ENCODE measurements at places on chromosomes 2 and 18.

DNA sequence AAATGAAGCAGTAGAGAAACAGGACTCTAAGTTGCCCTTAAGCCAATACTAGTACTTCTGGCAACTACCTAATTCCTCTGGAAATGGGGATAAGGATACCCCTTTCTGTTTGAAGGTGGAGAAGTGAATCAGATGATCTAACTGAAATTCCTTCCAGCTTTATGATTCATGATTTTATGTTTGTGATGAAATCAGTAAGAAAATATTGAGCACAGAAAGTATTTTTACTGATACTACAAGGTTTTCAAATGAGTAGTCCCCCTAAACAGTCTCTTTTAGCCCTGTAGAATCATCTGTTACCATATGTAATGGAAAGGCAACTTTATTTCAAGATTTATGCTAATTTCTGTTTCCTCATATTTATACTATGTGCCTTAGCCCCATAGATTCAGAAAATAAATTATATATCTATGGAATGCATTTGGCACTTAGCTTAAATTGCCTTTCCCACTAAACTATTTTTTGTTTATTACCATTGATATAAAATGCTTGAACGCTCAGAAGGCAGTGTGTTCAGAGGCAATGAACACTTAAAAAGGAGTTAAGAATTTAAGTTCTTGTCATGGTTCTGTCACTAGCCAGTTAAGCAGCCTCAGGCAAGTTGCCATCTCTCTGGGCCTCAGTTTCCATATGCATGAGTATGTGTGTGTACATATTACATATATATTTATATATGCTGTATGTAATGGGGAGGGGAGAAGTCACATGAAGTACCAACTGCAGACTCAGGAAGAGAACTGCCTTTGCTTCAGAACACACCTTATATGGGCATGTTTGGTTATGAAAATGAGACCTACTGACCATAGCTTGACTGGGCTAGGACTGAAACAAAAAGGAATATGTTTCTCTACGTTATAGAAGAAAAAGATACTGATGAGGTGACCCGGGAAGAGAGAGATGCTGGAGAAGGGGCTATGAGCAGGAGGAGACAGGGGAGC is 97.7 kb downstream of the CDC42EP3 start:
- no peak for DNase-seq

DNA sequence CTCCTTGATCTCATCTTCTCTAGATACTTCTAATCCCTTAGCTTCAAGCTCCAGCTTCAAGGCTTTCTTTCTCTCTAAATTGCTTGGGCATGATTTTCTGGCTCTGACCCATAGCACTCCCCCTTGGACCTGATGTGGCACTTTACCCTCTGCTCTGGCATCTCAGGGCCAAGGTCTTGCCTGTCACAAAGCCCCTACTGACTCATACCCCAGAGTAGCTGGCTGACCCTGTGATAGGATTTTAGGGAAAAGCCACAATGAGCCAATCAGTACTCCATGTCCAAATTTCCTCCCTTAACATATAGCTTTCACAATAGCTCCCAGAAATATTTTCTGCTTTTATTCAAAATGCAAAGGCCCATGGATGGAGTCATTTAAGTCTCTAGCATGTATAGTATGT is 488.7 kb upstream of the SPRED2 start:
- DNase-seq: no peak

DNA sequence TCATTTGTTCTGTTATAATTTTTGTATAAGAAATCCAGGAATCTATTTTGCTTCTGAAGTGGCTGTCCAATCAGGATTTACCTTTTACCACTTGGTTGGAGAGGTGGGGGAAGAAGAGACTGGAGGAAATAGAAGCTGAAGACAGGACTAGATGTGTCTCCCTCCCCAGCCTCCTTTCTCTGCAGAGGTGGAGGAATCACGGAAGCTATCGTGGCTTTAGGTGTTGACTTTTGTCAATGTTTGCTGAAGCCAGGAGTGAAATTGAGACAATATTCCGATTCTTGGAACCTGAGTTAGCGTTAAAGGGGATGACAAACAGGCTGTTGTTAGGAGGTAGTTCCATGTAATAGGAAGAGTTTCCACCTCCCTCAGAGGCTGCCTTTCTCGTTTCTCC is 43.5 kb downstream of the PDCL3 start:
- DNase-seq: no peak

- no peak for DNase-seq
Measured at GRCh38 chr2:133871545-133872209, 303.4 kb upstream of the NCKAP5 start.

- DNase-seq: no peak
Measured at GRCh38 chr2:225340923-225341322, 58.6 kb upstream of the NYAP2 start.

- no peak for DNase-seq
Measured at GRCh38 chr2:64982311-64982857, 6.8 kb upstream of the SLC1A4 start.

- DNase-seq: no peak
Measured at GRCh38 chr2:67463810-67464209, 66.7 kb downstream of the ETAA1 start.

DNA sequence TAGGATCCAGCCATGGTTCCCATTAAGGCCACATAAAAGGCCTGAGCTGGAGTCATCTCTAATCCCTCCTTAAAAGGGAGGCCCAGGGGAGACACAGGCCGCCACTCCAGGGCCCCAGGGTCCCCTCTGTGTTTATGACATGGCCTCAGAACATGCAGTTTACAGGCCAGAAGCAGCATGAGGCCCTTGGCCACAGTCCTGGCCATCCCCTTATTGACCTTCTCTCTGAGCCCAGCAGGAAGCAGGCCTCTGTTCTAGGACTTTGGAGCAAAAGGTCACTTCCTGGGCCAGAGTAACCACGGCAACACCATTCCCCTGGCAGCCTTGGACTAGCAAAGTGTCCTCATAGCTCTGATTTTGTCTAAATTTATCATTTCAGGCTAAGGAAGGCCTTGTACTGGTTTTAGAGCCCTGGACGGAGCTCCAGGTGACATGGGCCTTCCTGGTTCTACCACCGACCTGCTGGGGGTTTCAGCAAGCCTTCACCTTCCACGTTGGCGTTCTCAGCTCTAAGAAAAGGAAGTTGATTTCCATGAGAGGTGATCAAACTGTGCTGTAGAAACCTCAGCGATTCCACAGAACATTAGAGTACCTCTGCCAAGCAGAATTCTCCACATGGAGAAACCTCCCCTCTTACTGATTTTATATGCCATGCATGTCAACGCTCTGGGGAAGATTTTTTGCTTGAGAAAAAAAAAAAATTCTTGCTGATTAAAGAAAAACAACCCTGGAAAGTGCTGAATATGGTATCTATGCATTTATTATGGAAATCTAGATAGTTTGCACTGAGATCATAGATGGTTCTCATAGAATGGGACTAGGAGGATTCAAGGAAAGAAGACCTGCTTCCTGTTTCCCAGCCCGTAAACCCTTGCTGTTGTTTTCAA is 53.7 kb downstream of the HS1BP3 start:
- DNase-seq: peak; percentile 41

- DNase-seq: no peak
Measured at GRCh38 chr2:144161061-144161460, 358.9 kb downstream of the ZEB2 start.

DNA sequence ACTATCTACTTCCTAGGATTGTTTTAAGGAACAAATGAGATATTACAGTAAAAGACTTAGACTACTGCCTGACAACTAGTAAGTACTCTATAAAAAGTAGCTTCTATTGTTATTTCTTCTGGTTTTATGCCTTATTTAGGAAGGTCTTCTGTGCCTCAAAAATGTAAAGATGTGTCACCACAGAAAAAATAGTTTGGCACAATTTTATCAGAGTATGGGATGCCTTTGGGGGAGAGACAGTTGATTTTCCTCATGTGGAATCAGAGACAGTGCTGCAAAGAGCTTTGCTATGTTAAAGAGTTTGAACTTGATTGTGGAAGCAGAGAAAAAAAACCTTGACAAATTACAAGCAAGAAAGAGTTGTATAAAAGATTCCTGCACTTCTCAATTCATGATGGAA is 98.4 kb downstream of the EHBP1 start:
- no peak for DNase-seq

DNA sequence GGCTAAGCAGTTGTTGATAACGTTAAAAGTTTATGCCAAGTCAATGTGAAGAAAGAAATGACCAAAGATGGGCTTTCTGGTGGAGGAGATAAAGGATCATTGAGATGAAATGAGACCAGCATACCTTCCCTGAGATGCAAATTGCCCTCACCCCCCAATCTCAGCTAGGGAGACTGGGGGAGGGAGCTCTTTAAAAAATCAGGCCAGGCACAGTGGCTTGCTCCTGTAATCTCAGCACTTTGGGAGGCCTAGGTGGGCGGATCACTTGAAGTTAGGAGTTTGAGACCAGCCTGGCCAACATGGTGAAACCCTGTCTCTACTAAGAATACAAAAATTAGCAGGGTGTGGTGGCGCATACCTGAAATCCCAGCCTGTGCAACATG is 30.9 kb upstream of the KCMF1 start:
- DNase-seq: no peak

- DNase-seq: peak; percentile 4
Measured at GRCh38 chr18:71784777-71785176, 759.4 kb downstream of the CBLN2 start.

DNA sequence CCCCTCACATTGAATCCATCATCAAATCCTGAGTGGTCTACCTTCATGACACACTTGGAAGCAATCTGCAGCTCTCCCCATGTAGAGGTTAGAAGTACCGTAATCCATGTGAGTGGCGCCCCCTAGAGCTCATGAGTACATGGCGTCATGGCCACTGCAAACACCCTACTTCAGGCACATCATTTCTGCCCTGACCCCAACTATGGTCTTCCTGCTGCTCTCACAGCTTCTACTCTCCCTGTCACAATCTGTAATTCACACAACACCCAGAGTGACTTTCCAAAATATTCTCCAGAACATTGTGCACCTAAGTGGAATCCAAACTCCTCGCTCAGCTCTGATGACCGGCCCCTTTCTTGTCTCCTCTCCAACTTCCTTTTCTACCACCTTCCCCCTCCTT is 141.9 kb downstream of the ANKRD44 start:
- peak; percentile 71 for DNase-seq

GRCh38 chr2:102025583-102026267 is 34.0 kb downstream of the IL1R2 start:
- no peak for DNase-seq

- no peak for DNase-seq
Measured at GRCh38 chr2:78020491-78020890, 498.3 kb upstream of the LRRTM4 start.

DNA sequence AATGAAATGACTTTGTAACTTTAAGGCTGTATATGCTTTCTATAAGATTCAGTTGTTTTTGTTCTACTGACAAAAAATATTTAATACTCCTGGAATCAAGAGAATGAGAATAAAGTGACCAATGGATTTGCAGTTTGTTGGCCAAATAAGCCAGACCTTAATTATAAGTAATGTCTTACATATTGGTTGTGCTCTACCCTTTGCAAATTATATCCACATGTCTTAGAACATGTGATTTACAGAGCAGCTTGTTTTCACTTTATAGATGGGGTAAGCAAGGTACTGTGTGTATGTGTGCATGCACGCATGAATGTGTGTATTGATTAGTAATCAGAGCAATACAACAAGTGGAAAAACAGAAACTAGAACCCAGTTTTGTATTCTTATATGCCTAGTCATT is 59.1 kb downstream of the RMDN2 start:
- DNase-seq: no peak

- DNase-seq: no peak
Measured at GRCh38 chr2:189350540-189351209, 90.6 kb upstream of the WDR75 start.

DNA sequence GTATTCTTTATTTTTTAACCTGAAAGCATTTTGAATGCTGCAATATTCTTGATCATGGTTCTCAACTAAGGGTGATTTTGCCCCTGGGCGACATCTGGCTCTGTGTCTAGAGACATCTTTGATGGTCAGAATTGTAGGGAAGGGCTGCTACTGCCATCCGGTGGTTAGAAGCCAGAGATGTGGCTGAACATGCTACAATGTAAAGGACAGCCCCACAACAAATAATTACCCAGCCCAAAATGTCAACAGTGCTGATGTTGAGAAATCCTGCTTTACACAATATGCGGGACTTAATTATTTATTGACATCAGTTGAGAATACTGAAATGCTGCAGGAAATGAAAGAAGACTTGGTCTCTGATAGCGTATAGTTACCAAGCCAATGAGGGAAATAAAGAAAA is 37.5 kb upstream of the SERPINB2 start:
- peak; percentile 33 for DNase-seq

DNA sequence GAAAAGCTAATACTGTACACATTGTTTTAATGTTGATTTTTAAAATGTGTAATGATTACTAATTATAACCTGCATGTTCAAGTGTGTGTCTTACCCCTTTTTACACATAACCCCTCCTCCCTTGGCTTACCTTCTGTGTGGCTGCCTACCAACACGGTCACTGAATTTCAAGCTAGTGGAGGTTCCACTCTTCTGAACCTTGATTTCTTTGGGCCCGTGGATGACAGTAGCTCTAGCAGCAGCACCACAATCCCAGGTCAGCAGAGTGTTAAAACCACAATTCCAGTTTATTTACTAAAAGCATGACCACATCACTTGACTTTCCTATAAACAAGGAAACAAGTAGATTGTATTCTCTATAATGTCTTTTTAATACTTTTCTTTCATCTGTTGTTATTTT is 56.9 kb downstream of the AFTPH start:
- no peak for DNase-seq

- DNase-seq: no peak
Measured at GRCh38 chr2:189834059-189834458, 49.8 kb downstream of the PMS1 start.

GRCh38 chr2:86825036-86825692 is 34.5 kb upstream of the CD8A start:
- no peak for DNase-seq

- no peak for DNase-seq
Measured at GRCh38 chr2:111200333-111200881, 79.7 kb downstream of the BCL2L11 start.

DNA sequence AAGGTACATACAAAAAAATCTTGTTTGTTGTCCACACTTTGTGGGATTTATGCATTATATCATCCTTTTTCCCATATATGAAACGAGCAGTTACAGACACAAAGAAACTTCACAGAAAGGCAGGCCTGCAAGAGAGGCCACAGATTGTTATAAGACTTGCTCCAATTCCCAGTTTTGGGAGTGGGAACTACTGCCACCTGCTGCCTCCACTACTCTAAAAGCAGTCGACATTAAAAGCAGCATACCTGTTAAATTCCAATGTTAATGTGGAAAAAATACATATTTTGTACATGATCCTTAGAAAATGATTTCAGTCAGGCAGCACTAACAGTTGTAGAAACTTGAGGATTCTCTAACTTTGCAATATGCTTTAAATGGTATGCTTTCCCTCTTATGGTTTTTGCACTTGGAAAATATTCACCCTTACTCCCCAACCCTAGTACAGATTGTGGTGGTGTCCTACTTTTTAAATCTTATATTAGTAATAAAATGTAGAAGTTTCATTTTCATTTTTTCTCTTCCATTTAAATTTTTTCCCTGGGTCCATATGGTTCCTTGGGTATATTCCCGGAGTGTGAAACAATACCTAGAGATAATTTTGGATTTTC is 37.9 kb downstream of the SLC38A11 start:
- peak; percentile 18 for DNase-seq

- DNase-seq: peak; percentile 49
Measured at GRCh38 chr18:26574958-26575864, 26.9 kb upstream of the KCTD1 start.

Measured in nephron progenitor cell (in vitro differentiated cells).